Right atrium auricular region (tissue), 2 donors: ENCODE measurements at places on chromosomes 1 and 21. TPM values are rescaled to one million over a fixed set of nuclear protein-coding genes. Genes with fewer than 3 reads are reported as not detected.

DNA sequence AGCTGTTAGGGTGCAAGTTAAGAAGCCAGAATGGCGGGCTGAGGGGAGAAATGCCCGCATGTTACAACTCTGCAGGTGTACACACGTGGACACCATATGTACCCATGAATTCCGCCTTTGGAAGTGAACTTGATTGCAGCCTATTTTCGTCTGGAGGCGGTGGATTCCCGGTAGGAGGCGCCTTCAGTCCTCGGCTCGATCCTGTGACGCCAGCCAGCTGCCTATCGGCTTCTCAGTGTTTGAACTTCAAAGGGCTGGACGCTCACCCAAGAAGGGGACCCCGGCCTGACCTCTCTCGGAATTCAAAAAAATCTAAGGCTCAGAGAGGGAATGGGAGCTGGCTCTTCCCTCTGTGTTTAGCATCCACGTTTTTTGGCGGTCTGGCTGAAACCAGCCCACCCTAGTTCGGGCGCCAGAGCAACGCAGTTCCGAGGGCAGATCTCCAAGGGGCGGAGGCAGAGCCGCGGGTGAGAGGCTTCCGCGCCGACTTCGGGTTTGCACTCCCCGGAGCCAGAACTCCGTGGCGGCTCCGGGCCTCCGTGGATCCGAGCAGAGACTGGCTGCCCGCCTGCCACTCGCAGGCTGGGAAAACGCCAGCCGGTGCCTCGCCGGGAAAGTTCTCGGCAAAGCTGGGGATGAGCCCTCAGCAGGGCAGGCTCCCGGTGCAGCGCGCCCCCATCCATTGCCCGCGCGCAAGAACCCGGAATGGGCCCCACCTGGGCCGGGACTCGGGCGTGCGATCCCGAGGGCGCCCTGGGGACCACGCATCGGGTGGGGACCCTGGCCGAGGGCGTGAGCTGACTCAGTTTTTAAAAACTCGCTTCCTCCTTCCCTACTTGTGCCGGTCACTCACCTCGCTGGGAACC, 996 bp upstream of the TMEM51 start:
- peak; percentile 88 for DNase-seq

- no peak for DNase-seq
These were observed 4.5 kb upstream of the ZNF644 start for GRCh38 chr1:91026320-91026719.

DNA sequence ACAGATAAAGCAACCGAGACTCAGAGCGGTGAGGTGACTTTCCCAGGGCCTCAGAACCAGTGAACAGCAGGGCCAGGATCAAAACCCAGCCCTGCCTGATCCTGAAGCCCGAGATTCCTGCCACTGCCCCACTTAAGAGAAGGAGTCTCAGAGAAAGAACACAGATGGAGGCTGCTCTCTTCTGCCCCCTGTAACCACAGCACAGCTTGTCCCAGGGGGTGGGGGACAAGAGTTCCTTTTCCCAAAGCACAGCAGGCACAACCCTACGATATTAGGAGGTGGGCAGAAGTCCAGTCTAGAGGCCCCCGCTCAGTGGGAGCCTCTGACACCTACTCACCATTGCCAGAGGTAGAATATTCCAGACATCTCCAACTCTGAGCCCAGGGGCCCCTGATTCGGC, 24.0 kb upstream of the VWA5B1 start:
- DNase-seq, result no peak

GRCh38 chr1:50980505-50980904, 10.5 kb downstream of the CDKN2C start:
- DNase-seq, result no peak

- DNase-seq, result no peak
These were observed 58.5 kb downstream of the LPAR3 start for GRCh38 chr1:84834419-84835064.

DNA sequence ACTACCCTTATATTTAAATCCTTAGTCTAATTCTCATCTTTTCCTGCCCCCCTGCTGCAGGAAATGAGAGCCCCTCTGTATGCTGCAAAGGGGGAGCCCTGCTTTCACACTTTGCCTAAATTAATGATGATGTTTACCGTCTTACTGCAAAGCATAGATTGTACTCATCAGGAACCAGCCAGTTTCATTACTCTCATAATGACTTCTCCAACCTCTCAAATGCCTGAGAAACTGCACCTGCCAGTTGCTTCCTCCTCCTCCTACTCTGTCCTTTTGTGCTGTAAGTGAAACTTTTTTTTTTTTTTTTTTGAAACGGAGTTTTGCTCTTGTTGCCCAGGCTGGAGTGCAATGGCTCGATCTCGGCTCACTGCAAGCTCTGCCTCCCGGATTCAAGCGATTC, 101.7 kb downstream of the ADSS2 start:
- DNase-seq, result no peak

- DNase-seq, result no peak
These were observed 4.8 kb upstream of the HEATR1 start for GRCh38 chr1:236608930-236609726.

DNA sequence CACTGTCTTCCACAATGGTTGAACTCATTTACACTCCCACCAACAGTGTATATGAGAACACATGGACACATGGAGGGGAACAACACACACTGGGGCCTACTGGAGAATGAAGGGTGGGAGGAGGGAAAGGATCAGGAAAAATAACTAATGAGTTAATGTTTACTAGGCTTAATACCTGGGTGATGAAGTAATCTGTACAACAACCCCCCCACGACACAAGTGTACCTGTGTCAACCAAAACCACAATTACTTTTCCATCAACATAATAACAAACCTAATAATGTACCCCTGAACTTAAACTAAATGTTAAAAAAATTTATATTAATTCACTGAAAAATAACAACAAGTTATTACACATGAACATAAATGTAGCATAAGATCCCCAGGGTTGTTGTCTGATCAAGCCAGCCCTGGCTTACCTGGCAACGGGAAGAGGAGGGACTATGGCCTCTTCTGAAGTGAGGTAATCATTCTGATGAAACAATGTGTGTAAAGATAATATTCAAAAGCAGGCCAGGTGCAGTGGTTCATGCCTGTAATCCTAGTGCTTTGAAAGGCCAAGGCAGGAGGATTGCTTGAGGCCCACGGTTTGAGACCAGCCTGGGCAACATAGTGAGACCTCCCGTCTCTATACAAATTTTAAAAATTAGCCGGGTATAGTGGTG, 40.8 kb upstream of the HEATR1 start:
- DNase-seq, result no peak

The CFHR3 gene
- 0.20 TPM for total RNA-seq

- no peak for DNase-seq
These were observed 33.8 kb upstream of the ATP6V1G3 start for GRCh38 chr1:198574325-198574724.
